Stimulated activated CD4-positive, alpha-beta T cell treated with anti-CD3 and anti-CD28 coated beads, Interleukin-4, amount 100 ng/mL, for 4 hours (primary cell): ENCODE measurements at places on chromosomes 2 and 18.

DNA sequence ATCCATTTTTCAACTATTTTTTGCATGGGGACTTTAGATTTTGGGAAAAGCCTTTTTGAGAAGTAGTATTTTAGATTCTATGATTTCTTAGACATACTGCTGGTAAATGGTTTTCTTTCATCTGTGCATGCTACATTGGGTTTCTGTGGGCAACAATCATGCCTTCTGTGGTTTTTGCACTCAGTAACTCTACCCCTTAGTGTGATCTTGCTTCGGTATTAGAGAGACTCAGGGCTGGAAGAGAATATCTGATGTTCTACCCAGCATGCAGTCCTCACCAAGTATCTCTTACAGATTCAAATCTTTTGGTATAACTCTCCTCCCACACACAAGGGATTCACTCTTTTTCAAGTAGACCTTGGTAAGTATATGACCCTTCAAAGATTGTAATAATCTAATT lies 183.0 kb downstream of the PMAIP1 start:
- no peak for DNase-seq

DNA sequence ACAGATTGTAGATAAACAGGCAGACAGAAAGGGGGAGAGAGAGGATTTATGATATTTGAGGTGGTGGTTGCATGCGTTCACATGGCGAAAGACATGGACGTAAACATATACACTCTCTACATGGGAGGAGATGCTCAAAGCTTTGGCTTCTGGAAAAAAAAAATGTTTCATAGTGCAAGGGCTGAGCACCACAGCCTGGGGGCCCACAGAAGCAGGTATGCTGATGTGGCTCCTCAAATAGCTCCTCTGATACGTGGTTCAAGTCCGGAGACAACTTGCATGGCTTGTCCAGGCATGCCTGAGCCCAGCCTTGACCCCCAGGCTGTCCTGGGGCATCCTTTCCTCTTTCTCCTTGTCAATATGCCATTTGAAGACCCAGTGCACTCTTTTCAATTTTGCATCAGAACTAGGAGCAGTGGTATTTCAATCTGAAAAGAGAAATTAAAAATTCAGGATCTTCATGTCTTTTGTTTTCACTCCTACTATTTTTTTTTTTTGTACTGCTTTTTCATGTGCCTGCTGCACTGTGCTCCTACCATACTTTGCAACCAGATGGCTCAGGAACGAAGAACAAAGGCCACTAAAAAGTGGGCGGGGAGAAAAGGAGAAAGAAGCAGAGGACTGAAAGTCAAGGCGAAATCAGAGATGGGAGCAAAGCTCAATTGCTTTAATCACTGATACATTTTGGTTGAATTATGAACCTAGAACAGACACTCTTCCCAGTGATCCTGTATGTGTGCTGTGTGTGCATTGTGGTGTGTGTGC lies 495.7 kb upstream of the TCF4 start:
- DNase-seq = no peak

- DNase-seq = no peak
Observed at GRCh38 chr2:9424447-9425164, 1.2 kb downstream of the CPSF3 start.

DNA sequence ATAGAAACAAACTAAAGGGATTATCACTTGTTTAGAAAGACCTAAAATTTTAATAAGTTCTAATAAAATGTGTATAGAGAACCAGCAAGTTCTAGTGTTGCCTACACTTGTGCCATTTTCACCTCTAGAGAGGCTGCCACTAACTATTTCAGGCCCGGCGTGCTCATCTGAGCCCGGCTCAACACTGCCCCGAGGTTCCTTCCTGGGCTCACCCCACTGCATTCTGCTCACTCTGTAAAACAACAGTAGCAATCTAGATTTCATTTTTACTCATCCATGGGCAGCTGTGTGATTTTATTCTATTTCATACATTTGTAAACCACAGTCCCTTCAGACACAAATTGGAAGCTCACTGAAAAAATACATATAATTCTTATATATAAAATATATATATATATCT lies 253.2 kb downstream of the L3MBTL4 start:
- DNase-seq = no peak

DNA sequence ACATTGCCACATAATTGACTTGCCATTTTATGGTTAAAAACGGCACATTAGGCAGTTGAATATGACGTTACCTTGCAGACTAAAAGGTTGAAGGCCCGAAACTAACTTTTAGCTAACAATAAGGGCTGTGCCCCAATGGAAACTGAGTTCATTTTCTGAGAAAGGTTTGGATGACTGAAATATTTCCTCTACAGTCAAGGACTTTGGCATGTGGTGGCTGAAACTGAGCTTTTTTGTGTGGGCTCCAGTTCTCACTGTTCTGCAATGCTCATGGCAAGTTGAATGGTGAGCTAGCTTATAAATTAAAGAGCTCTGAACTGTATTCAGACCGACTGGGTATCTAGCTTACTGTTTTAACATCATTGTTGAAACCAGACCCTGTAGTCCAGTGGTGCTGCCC lies 23.8 kb upstream of the TXNDC2 start:
- DNase-seq = no peak
